Activated CD4-positive, alpha-beta T cell treated with anti-CD3 and anti-CD28 coated beads for 36 hours (primary cell): ENCODE measurements at places on chromosomes 2 and 18.
A peak's percentile ranks its signal among the peaks of the same experiment; 100 is the strongest.

- DNase-seq, result no peak
These were observed 187.1 kb downstream of the NRP2 start for GRCh38 chr2:205869439-205869838.

- DNase-seq, result peak; percentile 7
These were observed 12.7 kb upstream of the CDH19 start for GRCh38 chr18:66616523-66616983.

DNA sequence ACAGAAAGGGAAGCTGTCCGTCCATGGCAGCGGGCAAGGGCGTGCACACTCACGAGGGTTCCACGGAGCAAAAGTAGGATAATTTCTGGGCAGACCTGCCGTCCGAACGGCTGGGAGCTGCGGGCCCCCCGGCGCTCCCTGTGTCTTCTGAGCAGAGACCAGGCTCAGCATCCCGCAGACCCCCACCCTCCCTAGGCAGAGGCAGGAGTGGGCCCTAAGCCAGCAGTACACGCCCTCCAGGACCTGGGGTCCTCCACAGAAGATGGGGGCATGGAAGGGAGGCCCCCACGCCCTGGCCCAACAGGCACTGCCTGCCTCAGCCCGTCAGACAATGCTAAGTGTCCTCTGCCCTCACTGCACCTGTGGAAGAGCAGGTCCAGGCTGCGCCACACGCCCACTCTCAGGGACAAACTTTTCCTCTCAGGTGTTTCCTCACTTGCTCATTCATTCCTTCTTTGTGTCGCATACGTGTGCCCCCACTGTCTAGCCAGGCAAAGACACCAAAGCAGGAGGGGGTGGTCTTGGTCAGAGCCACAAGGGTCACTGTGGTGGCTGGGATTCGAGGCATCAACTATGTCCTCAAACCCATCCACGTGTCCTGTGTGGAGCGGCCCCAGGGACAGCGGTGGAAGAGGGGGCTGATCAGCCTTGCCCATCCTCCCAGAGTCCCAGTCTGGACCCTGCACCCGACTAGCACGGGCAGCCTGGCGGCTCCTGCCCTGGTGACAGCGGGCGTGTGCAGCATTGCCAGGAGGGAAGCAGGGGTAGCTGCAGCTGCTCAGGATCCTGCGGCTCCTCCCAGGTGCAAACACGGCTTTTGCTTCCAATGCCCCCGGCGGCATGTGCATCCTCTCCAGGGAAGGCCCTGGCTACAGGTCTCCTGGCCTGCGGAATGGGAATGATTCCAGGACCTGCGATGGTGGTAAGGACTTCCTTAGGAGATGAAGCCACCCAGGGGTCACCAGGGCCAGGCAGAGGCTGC is 2.4 kb upstream of the GPC1 start:
- peak; percentile 5 for DNase-seq

GRCh38 chr2:47002480-47003381 is 87.1 kb upstream of the MCFD2 start:
- no peak for DNase-seq

DNA sequence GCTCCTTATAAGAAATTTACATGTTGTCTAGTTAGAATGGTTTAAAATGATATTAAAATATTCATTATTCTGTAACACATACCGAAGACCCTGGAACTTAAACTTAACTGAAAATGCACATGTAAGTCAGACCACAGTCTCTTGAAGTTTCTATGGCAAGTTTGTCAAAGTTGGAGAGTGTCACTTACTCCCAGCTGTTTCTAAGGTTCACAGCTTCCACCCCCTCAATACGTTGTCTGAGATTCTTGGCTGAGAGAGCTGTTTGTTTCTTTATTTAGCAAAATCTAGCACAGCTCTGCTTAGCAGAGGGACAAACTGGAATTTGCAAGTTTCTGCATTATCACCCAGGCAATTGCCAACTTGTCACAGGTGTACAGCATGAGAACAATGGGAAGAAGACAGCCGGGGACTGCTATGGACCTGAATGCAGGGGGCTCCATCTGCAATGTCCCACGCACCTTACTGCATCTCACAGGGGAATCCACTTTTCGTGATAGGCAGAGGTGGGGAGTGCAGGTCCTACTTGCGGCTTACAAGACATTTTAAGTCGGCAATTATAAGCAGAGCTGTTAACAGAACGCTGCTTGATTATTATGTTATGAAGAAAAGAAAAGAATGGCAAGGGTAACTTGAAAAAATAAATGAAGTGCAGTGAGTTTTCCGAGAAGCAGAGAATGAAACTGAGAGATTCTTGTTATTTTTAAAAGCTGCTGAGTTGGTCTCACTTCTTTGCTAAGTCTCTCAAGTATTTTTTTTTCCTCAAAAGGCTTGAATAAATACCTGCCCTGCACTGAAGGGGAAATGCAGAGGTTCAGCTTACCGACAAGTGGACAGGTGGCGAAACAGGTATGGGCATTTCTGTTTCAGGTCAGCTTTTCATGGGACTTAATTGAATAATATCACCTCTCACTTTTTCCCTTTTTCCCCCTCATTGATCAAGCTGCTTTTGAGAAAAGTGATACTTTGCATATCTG is 1072.1 kb upstream of the FANCL start:
- DNase-seq, result no peak

- no peak for DNase-seq
These were observed 15.7 kb upstream of the OLA1 start for GRCh38 chr2:174263997-174264396.

- DNase-seq, result no peak
These were observed 40.2 kb downstream of the PIKFYVE start for GRCh38 chr2:208306291-208306690.

- no peak for DNase-seq
These were observed 64.6 kb downstream of the OSBPL6 start for GRCh38 chr2:178258916-178259315.

DNA sequence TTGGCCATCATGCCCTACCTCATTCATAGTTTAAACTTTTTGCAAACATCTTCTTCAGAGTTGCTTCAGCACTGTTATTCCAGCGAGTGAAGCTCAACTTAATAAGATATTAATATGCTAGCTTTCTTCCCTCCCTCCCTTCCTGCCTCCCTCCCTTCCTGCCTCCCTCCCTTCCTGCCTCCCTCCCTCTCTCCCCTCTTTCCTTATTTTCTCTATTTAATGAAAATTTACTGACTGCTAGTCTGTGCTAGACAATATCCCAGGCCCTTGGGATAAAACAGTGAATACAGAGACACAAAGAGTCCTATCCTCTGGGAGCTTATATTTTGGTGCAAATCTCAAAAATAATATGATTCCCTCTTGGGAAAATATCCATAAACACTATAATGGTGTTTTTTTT is 42.9 kb downstream of the DOCK10 start:
- DNase-seq, result no peak

DNA sequence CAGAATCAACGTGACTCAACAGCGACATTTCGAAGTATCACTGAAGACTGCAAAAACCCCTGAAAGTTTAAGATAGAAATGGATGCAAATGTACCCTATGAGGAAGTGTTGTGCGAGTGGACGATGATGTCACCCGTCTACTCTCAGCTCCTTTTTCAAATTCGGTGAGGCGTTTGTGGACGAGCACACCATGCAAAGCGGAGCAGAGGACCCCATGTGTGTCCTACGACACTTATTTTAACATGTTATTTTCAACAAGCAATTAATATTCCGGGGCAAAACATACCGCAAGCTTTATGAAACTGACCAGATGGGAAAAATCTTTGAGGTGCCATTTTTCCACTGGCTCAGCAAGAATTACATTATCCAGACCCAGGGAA is 2.0 kb downstream of the PXDN start:
- DNase-seq, result no peak

DNA sequence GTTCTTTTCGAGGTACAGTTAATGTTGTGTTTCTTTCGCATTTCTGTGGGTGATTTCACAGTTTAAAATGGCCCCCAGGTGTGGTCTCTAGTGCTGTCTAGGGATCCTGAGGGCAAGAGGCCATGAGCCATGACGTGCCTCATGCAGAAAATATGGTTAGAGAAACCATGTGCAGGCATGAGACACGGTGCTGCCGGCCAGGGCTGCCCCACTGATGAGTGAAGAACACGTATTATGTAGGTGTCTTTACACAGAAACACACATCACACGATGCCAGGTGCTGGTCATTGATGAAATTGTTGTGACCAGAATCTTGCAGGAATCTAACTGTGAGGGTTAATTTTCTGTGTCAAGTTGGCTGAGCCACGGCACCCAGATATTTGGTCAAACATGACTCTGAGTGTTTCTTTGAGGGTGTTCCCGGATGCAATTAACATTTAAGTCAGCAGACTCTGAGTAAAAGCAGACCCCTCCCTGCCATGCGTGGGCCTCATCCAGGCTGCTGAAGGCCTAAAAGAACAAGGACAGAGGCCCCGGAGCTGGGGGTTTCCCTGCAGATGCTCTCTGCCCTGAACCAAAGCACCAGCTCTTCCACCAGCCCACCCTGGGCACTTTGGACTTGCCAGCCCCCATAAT is 463.0 kb upstream of the MYT1L start:
- no peak for DNase-seq
